ENCODE measurements at places on chromosomes 6 and 20.

DNA sequence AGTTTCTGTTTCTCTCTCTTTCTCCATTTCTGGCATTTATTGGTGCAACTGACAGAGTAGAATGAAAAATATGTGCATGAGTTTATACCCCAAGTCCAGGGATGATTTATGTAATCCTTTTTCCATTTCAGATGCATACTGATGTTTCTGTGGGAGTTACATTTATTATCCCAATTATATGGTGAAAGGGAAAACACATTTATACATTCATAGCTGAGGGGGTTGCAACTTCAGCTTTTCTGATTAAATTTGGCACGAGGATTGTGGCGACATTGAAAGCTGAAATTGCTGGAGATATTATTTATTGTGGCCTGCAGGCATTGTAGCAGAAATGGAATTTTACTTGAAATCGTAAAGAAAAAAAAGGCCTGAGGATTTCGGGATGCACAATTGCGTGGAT, 31.5 kb upstream of the FNDC1 start:
- DNase-seq = no peak

DNA sequence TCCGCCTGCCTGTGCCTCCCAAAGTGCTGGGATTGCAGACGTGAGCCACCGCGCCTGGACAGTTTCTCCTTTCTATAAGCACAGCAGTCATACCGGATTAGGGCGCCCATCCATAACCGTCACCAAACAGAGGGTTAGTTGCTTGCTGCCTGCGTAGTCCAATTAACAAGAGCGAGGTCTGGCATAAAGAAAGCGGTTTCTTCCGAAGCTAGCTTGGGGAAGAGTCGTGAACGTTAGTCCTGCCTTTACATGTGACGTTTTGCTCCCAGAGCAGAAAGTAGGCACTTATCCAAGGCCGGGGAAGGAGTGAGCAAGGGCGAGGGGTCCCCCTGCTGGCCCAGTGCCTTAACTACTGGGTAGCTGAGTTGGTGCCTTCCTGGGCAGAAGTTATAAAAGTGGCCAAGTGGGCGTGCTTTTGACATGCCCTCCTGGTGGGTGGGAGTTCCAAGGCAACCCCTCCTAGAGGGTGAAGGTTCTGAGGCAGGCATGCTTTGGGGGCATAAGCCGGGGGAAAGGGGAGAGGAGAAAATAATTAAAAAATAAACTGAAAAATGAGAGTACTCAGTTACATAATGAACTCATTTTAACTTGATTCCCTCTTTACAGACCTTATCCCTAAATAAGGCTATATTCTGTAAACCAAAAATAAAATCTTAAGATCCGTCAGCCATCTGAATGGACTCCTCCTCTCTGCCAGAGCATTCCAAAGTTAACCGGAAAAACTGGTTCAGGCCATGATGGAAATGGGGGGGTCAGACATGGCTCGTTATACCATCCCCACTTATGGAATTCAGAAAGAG, 88.0 kb downstream of the FAM217A start:
- DNase-seq = peak; percentile 92

DNA sequence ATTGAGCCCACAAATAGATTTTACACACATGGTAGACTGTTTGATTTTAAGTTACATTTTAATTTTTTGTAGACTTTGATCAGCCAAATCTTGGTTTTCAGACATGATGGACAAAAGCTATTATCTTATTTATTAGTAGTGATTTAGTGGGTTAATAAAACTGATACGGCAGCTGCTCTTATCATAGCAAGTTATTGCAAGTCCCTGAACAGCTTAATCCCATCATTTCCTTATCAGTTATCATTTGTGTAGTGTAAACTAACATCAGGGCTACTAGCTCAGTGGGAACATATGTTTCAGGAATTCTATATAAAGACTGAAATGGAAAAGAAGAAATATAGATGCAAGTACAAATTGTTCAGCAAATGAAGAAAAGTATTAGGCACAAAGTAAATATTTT, 10.9 kb downstream of the RFX6 start:
- no peak for DNase-seq

DNA sequence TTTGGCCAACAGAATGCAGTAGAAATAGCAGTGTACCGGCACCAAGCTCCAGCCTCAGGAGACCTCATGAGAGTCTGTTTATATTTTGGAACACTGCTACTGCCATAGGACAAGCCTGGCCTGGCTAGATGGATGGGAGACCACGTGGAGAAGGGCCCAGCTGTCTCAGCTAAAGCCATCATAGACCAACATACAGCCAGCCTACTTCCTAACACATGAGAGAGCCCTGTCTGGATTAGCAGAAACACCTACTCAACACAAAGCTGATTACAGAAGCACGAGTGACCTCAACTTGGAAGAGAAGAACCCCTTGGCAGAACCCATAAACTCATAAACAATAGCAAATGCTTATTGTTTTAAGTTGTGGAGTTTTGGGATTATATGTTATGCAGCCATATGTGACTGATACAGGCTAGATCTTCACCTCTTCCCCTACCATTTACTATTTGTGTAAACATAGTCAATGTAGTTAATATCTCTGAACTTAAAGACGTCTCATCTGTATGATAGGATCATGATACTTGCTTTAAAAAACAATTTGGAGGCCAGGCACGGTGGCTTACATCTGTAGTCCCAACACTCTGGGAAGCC, 199.4 kb upstream of the ZNF217 start:
- DNase-seq = no peak

DNA sequence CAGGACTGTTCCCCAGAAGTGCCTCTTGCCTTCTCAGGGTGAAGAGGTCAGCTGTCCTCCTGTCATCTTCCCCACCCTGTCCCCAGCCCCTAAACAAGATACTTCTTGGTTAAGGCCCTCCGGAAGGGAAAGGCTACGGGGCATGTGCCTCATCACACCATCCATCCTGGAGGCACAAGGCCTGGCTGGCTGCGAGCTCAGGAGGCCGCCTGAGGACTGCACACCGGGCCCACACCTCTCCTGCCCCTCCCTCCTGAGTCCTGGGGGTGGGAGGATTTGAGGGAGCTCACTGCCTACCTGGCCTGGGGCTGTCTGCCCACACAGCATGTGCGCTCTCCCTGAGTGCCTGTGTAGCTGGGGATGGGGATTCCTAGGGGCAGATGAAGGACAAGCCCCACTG, 9.8 kb downstream of the PI16 start:
- DNase-seq = no peak

DNA sequence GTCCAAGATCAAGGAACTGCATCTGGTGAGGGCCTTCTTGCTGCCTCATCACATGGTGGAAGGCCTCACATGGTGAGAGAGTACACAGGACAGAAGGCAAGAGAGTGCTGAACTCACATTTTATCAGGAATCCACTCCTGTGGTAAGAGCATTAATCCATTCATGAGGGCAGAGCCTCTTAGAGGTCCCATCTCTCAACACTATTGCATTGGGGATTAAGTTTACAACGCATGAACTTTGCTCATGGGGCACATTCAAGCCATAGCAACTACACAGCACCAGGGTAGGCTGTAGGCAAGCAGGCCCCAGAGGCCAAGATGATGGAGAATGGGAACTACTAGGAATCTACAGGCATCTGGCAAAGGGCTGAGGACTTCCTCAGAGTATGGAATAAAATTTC, 10.0 kb upstream of the TGIF2 start:
- no peak for DNase-seq

- peak; percentile 53 for DNase-seq
Observed at GRCh38 chr6:9250852-9251251, 815.5 kb upstream of the SLC35B3 start.

GRCh38 chr6:151379933-151380847, 11.2 kb downstream of the ZBTB2 start:
- no peak for DNase-seq

DNA sequence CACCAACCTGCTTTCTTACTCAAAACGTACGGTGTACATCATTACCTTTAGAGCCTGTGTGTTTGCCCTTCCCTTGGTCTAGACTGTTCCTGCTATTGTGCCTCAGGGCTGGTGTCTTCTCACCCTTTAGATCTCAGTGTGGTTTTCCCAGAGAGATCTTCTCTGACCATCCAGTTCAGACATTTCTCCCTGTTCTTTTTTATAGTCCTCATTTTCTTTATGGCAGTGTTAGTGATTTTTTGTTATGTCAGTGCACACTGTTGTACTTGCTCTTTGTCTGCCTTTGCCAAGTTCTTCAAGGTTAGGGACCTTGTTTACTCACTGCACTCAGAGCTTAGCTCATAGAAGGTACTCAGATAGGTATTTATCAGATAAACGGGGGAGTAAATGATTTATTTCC, 82.8 kb downstream of the ATRN start:
- peak; percentile 21 for DNase-seq

DNA sequence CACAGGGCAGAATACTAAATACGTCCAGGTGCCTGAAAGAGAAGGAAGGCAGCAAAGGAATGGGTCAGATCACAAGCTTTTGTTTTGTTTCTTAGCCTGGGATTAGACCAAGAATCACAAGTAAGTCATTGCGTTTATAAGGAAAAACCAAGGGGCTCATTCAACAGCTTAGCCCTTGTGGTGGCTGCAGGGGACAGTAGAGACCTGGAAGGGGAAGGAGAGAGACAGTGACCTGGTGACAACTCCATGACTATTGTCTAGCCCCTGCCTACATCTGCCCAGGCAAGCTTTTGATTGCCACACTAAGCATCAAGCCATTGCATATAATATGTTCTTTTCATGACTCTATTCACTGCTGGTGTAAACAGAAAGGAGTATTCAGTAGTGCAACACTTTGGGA, 30.2 kb upstream of the TBC1D7 start:
- DNase-seq = no peak

DNA sequence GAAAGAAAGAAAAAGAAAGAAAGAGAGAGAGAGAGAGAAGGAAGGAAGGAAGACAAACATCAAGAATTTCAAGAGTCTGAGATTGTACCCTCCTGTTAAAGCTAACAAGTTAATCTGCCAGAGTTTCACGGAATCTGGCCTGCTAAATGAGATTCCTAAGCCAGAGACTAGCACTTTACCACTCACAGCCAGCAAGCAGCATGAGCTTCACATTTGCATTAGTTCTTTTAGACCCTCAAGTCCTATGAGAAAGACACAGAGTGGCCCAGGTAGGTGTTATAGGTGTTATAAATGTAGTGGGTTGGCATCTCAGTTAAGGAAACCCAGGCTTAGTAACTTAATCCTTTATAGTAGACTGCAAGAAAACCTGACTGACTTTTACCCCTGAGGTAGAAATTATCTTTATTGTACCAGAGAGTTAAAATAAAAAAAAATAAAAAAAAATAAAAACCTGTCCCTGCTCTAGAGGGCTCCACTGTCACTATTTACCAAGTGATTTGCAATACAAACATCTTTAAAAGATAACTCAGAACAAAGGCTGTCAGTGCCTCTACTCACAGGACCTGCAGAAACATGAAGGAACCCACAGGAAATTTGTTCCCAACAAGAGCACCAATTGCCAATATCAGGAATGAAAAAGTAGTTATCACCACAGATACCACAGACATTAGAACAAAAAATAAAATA, 9.7 kb upstream of the IBTK start:
- DNase-seq = no peak

DNA sequence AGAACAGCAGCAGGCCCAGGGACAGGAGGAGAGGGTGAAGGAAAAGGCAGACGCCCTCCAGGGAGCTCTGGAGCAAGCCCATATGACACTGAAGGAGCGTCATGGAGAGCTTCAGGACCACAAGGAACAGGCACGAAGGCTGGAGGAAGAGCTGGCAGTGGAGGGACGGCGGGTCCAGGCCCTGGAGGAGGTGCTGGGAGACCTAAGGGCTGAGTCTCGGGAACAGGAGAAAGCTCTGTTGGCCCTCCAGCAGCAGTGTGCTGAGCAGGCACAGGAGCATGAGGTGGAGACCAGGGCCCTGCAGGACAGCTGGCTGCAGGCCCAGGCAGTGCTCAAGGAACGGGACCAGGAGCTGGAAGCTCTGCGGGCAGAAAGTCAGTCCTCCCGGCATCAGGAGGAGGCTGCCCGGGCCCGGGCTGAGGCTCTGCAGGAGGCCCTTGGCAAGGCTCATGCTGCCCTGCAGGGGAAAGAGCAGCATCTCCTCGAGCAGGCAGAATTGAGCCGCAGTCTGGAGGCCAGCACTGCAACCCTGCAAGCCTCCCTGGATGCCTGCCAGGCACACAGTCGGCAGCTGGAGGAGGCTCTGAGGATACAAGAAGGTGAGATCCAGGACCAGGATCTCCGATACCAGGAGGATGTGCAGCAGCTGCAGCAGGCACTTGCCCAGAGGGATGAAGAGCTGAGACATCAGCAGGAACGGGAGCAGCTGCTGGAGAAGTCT, 25.5 kb downstream of the C20orf173 start:
- DNase-seq = no peak

DNA sequence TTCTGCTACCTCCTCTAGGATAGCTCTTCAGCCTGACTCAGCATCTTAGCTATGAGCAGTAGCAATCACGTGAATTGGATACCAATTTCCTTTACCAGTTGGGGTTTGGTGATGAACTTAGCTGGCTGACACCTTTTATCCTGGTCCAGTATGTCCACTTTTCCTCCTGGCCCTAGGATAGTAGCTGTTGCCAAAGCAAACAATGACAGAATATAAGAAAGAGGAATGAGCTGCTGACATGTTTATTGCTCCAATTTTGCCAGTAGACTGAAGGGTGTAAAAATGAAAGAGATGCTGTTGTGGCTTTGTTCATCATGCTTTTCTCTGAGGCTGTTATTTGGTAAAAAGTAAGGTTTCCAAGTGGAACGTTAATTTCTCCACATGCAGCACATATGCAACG, 168.3 kb upstream of the JAG1 start:
- no peak for DNase-seq

DNA sequence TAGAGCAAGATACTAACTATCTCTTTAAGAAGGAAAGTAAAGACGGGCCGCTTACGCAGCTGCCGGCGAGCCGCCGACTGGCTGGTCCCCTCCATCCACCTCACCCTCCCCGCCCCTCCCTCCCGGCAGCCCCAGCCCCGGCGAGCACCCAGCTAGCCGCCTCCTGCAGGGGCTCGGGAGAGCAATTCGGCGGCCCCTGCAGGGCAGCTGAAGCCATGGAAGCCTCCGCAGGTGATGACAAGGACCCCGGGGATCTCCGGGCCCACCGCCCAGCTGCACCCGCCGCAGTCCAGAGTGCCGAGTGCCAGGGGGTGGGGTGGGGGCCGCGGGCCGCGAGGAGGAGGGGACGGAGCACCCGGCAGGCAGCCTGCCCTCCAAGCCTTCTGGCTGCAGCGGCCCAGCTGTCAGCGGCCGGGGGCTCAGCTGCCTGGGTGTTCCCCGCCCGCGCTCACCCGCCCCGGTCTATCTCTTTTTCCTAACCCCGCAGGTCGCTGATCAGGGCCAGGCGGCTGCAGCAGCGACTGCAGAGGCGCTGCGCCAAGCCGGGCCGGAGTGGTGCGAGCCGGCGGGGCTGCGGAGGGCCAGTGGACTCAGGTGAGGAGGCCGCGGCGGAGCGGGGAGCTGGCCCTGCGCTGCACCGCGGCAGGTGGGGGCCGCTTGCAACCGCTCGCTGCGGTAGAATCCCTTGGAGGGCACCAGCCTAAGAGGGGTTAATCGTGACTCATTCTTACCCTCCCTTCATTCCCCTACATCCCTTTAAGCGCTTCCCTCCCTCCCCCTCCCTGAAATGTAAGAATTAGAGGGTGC, at the start of gene SNPH:
Gene SNPH, plus strand, starts transcription at position 128 of the 807 bp plus-strand sequence. CDS start 29,946 bp downstream, outside the sequence.
- DNase-seq = peak; percentile 73

GRCh38 chr6:35237476-35237875, 22.1 kb upstream of the ZNF76 start:
- no peak for DNase-seq

GRCh38 chr6:123211777-123212545, 215.9 kb downstream of the CLVS2 start:
- DNase-seq = no peak

Data from amniotic epithelial cell (primary cell).